Stromal cell of bone marrow (primary cell): ENCODE measurements at places on chromosomes 4 and X.

- no peak for DNase-seq
These were observed 287.0 kb upstream of the TET2 start for GRCh38 chr4:104859601-104860237.

GRCh38 chrX:1591863-1592469, 562 bp downstream of the AKAP17A start:
- no peak for DNase-seq

- no peak for DNase-seq
These were observed 10.8 kb upstream of the GTPBP6 start for GRCh38 chrX:329291-329910.

- DNase-seq = no peak
These were observed 15.2 kb downstream of the SLITRK2 start for GRCh38 chrX:145832796-145833195.

GRCh38 chr4:16140231-16140878, 56.5 kb upstream of the PROM1 start:
- no peak for DNase-seq

- no peak for DNase-seq
These were observed 170.2 kb upstream of the ETNPPL start for GRCh38 chr4:108933046-108933445.

DNA sequence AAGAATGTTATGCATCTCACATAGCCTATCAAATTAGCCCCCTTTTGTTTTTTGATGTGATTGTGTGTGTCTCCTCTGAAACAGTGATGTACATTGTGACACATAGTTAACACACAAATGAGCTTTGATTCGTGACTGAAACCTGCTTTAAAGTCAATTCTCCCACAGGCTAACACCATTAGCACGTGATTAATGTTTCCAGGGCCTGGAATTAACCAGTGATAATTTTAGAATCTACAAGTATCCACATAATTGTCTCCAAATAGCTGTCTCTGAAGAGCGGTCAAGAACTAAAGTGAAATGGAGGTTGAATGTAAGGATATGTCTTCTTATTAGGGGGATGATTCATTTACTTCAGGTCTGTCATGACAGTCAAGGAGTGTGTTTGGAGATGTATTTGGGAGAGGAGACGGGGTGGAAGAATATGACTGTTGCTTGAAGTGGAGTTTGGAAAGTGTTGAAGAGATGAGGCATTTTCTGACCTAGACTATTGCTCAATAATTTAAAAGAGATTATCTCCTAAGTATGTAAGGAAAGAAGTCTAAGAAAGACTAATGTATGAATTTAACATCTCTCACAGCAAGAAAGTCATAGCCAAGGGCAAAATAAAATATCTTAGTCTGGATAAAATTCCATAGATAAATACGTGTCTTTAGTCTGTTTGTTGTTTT, 13.7 kb upstream of the RASGEF1B start:
- DNase-seq = no peak

DNA sequence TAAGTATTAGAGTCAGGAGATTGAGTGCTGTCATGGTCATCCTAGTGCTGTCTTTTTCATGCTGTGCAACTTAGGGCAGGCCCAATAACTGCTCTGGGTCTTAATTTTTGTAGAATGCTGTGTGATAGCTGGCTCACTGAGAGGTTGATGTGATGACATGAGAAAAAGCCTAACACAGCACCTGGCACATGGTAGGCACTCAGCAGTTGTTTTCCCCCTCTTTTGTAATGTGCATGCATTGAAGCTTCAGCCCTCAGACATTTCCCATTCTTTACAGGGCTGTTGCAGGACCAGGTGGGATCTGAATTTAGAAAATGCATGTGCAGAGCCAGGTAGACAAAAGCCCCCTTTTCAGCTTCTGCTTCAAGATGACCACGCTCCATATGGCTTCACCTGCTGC, 44.1 kb upstream of the SOX3 start:
- no peak for DNase-seq

DNA sequence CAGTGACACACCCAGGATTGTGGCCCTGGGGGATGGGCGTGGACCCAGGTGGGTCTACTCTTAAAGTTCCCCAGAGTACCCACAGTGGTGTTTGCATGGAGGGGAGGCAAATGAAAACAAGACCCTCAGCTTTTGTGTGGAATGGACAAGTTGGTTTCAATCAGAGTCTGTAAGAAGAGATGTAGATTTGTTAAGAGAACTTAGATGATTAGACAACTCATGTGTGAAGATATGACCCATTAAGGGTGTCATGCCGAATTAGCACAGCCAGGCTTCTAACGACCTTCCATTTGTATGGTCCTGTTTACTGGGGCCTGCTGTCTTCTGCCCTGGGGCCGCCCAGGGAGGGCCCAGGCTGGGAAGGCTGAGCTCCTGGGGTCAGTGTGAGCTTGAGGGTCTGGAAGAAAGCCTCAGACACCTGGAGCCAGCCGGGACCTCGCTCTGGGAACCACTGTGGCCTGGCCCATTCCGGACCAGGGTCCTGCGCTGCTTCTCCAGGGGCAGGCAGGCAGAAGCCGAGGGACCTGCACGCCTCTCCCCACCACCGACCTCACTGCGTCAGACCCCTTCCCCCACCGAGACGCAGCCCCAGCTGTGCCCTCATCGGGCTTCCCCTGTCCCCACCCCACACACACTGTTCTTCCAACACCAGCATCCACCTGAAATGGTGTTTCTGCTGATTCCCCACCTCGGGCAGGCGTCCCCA, 20.4 kb downstream of the UVSSA start:
- DNase-seq = no peak

DNA sequence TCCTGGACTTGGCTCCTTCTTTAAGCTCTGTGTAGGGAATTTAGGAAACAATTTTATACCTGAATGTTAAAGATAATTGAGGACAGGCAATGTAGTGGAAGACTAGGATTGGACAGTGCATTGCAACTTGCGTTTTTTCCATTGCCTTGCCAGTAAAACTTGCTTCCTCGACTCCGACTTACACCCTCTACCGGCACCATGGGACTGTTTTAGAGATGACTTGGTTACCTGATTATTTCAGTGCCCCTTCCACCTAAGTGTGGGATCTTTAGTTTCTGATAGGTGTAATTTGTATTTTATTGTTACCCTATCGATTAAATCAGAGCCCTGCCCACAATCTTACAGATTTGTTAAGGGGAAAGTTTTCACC, 1.2 kb downstream of the PRPS1 start:
- no peak for DNase-seq

DNA sequence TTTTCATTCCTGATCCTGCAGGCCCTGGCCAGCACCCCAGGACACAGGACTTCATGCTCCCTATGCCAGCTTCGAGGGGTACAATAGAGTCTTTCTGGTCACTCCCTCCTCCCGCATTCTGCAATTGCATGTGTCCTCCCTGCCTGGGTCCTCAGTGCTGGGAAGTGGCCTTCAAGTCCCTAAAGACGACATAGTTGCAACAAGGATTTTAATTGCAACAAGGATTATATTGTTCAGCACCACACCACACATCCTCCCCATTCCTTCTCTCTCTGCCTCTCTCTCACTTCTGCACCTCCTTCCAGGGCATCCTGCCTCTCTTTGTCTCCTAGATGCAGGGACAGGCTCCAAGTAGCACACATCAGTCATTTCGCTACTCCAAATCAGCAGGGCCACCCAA, 25.5 kb downstream of the SCD5 start:
- no peak for DNase-seq

- no peak for DNase-seq
These were observed 126.5 kb downstream of the STIM2 start for GRCh38 chr4:26987191-26987590.

GRCh38 chr4:67332627-67333026, 212.7 kb downstream of the CENPC start:
- DNase-seq = no peak

DNA sequence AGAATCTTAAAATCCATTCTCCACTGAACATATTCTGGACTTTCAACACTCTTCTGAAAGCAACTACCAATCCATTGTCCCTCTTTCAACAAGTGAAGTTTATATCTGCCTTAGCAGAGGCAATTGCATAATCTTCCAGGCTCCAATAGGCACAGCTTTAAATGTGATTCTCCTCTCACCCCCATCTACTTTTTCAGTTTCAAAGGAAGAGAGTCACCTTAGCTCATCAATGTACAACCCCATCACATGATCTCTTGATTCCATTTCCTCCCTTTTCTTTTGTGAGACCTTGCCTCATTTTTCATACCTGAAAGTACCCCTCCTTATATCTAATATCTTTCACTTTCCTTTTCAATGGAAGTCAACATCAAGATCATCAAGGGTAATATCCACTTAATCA, 921.7 kb upstream of the EPHA5 start:
- no peak for DNase-seq

- DNase-seq = no peak
These were observed 54.2 kb upstream of the GRPEL1 start for GRCh38 chr4:7121866-7122653.

DNA sequence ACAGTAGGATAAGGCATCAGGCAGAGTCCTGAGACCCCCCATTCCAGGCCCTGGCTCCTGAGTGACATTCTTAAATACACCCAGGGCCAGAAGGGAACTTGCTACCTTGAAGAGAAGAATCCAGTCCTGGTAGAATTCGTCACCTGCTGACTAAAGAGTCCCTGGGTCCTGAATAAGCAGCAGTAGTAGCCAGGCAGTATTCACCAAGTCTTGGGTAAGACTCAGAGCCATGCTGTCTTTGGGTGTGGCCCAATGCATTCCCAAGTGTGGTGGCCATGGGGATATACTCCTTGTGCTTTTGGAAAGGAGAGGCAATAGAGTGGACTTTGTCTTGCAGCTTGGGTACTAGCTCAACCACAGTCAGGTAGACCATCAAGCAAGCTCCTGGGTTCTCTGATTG, 359.1 kb downstream of the DMD start:
- no peak for DNase-seq

DNA sequence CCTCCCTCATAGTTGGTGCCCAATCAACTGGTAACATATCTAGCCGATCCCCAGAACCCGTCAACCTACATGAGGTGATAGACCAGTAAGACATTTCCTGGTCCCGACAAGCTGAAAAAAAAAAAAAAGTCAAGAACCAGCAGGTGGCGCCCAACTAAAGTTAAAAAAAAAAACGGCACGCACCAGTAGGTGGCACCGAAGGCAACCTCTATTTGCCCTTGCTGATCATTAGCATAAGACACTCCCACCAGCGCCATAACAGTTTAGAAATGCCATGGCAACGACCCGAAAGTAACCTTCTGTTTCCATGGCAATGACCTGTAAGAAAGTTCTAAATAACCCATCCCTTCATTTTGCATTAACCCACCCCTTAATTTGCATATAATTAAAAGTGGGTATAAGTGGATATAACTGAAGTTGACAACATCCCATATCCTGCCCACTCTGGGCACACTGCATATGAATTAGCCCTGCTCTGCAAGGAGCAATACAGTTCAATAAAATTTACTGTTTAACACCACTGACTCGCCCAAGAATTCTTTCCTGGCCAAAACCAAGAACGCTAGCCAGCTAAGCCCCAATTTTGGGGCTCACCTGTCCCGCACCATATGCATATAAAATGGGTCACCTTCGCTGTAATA, 83.9 kb upstream of the SPANXB1 start:
- peak; percentile 48 for DNase-seq

GRCh38 chr4:993111-994029, at the start of gene SLC26A1:
SLC26A1 (minus strand) TSS chr4:993404; CDS start chr4:991703, 1,701 bp downstream.
- DNase-seq = no peak

GRCh38 chr4:163665521-163666331, 171.2 kb downstream of the TMA16 start:
- DNase-seq = no peak

- peak; percentile 56 for DNase-seq
These were observed 54.9 kb upstream of the PDE5A start for GRCh38 chr4:119683518-119683917.

- DNase-seq = no peak
These were observed 2.0 kb upstream of the ZIC3 start for GRCh38 chrX:137563681-137564651.

DNA sequence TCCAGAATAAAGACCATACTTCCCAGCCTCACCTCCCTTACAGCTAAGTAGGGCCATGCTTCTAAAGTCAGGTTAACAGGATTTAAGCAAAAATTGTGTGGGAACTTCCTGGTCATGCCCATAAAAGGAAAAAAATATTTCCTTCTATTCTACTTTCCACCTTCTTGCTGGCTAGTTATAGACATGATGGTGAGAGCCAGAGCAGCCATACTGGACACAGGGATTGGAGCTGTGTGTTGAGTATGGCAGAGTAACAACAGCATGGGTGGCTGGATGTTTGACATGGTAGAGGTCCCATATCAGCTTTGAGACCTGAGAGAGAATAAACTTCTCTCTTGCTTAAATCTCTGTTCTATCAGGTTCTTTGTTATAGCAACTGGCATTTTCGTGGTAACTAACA, 15.1 kb upstream of the CBR4 start:
- no peak for DNase-seq

DNA sequence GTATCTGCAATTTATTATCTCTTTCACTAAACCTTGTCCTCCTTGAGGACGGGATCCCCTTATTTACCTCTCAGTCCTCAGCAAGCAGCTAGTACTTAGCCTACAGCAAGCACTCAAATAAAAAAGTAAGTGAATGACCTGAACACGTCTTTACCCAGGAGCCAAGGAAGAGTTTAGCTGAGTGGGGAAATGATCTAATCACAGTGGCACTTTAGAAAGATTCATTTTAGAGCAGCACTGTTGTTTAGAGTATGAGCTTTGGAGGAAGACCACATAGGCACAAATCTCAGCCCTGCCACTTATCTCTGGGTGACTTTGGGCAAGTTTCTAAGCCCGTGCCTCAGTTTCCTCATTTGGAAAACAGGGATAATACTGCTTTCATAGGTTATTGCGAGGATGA, 2.7 kb downstream of the FAM120C start:
- DNase-seq = no peak

- no peak for DNase-seq
These were observed 3.8 kb upstream of the GRPR start for GRCh38 chrX:16119353-16120220.

- DNase-seq = no peak
These were observed 18.3 kb downstream of the GAB1 start for GRCh38 chr4:143354990-143355389.

GRCh38 chr4:1856943-1857699, 1.2 kb upstream of the LETM1 start:
- no peak for DNase-seq

DNA sequence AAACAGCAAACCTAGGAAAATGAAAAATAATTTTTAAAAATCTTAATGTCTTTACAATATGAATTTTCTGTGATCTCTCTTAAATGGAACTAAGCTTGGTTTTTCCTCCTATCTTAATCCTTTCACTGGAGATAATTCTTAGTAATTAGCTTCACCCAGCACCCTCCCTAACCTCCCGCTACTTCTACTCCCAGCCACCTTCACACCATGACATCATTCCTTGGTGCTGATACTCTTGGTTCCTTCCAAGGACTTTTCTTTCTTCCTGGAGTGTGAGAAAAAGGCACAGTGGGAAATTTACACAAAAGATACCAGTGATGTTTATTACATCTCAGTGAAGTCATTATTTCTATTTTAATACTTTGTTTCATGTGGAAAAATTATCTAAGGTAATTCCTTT, 163.6 kb upstream of the PLAC1 start:
- DNase-seq = no peak

- DNase-seq = peak; percentile 67
These were observed 119.7 kb downstream of the NFKB1 start for GRCh38 chr4:102620697-102621497.

- DNase-seq = no peak
These were observed 151.3 kb upstream of the FAM47C start for GRCh38 chrX:36856849-36857248.
